ENCODE measurements at places on chromosomes 12 and 14.

- DNase-seq = no peak
Measured at GRCh38 chr14:75961662-75962061, 20.1 kb downstream of the TGFB3 start.

DNA sequence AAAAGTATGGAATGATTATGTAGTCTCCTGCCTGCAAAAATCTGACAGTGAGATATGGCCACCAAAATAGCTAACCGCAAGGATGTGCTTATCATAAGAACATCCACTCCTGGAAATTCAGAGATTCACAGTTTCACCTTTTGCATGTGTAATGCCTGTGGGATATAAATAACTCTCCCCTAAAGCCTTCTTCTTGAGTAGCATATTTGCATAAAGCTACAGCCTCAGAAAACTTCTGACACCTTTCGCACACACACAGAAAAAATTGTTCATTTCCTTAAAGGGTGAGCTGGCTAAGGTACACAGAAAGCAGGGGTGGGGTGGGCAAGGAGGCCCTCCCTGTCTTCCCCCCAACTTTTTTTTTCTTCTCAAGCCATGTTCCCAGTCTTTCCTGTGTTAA is 3.1 kb upstream of the IGF1 start:
- no peak for DNase-seq

GRCh38 chr12:6532927-6533652 is 1.2 kb upstream of the GAPDH start:
- no peak for DNase-seq

GRCh38 chr14:56087671-56088471 is 30.3 kb upstream of the PELI2 start:
- no peak for DNase-seq

All from right kidney (tissue), 9 donors.